Vagina (tissue), 2 donors: ENCODE measurements at places on chromosomes 7 and 10.

GRCh38 chr10:33071857-33072256 is 113.8 kb upstream of the ITGB1 start:
- DNase-seq = no peak

DNA sequence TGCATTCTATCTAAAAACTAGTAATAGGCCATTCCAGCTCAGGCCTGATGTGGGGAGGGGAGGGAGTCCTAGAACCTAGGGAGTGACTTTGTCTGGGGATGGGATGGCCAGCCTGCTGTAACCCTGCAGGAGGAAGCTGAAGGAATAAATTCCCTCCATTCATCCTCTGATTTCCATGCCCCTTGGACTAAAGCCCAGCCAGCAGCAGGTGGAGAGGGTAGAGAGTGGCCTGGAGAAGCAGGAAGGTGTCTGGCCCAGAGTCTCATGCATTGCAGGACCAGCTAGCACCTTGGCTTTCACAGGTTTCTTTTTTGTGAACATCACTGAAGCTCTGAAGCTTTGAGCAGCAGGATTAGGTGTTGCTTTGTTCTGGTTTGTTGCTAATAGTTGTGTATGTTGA is 32.8 kb upstream of the CDH23 start:
- DNase-seq = no peak

GRCh38 chr7:25765110-25765655 is 386.8 kb upstream of the NFE2L3 start:
- DNase-seq = no peak

DNA sequence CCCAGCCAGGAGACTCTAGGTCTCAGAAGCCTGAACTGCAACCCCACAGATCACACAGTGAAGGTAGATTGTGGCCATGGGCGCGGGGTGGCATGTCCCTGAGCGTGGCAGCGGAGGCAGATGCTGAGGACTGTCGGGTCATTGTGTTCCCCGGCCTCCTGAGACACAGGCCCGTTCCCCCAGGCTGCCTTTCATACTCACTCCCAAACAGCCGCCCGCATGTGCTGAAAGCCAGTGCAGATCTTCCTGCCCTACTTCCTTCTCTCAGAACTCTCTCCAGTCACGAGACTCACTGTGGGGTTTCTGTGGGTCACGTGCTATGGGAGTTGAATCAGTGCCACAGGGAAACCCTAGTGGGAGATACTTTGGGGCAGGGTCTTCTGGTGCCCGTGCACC is 48.0 kb downstream of the ZNF467 start:
- no peak for DNase-seq

DNA sequence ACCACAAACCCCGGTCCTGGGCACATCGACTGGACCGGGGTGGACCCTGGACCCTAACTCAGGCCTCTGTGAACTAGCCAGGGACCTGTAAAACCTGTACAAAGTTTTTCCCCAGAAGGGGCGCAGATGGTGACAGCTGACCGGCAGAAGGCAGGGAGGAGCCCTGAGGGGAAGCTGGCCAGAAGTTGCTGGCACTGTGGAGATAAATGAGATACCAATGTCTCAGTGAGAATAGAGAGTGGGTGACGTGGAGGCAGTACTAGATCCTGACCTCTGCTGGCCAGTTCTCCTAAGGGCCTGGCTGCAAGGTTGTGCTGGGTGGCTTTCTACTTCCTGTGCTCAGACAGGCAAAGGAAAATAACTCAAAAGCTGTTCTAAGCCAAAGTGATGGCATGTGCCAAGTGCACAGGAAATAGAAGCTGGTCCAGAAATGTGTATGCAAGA is 10.6 kb upstream of the TSPAN14 start:
- DNase-seq = no peak

GRCh38 chr7:157044147-157044687 is 33.8 kb upstream of the MNX1 start:
- DNase-seq = no peak

DNA sequence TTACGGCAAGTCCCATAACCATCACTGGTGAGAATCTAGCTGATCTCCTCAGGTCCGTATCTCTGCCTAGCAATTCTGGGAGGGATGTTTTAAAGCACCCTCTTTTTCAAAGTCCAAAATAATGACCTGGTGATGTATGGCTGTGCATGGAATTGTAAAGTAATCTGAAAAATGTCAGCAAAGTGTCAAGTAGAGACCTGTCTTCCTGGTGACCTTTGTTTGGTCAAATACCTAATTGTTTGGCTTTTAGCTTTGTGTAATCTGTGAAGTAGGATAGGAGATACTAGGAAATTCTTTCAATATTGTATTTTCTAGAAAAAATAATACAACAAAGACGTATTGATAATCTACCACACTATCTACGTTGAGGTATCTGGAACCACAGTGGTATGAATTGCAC is 51.0 kb downstream of the ABCB5 start:
- DNase-seq = no peak

- no peak for DNase-seq
Measured at GRCh38 chr7:35487402-35487801, 207.5 kb downstream of the HERPUD2 start.

DNA sequence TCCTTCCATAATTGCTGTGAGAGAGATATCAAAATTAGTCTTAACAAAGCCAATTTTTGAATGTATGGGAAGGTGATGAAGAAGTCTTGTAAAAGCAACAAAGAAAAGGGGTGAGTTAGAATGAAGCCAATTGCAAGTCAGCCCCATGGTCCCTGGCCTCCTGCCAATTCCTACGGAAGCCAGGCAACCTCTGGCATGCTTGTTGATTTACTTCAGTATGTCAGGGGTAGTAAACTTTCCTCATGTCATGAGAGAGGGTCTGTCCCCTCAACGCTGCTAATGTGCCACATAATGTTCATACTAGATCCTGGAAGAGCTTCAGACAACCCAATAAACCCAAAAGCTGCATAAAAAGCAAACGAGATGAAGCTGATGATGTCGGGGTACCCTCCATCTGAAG is 159.1 kb upstream of the YAE1 start:
- DNase-seq = no peak
